AG09309 (cell line): ENCODE measurements at places on chromosomes 5 and 9.
A peak's percentile ranks its signal among the peaks of the same experiment; 100 is the strongest.

GRCh38 chr9:18331310-18331684 lies 142.7 kb upstream of the ADAMTSL1 start:
- no peak for DNase-seq

DNA sequence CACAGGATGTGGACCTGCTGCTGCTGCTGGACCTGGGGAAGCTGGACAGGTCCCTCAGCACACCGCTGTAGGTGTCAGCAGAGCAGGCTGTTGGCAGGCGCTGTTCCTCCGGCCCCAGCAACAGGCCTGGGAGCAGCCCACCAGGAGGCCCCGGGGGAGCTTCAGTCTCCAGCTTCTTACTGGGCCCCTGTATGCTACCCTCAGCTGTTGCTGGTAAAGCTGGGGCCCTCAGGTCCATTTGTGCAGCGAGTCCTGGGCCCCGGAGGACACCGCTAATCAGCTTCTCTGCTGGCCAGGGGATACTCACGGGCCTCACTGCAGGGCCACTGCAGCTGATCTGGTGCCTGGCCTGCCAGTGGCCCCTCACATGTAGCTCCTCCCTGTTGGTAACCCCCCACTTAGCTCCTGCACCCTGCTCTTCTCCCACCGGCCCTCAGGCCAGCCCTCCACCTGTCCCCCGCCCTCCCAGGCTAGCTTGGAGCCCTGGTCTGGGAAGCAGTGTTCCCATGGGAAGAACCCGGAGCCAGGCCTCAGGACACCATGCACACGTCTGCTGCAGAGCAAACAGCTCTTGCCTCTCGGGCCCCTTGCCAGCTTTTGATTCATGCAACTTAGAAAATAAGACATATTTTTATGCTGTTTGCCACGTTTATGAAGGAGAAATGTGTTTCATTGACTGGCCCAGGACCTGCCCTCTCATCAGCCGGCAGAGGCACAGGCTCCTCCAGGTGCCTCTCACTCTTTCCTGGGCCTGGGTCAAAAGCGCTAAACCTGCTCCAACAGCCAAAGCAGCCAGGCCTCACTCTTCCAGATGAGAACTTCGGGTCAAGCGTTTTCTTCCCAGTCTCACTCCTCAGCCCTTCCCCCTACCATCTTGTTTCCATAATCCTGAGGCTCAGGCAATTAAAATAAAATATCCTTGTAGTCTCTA lies 61.0 kb upstream of the ADAMTS2 start:
- DNase-seq, result no peak

DNA sequence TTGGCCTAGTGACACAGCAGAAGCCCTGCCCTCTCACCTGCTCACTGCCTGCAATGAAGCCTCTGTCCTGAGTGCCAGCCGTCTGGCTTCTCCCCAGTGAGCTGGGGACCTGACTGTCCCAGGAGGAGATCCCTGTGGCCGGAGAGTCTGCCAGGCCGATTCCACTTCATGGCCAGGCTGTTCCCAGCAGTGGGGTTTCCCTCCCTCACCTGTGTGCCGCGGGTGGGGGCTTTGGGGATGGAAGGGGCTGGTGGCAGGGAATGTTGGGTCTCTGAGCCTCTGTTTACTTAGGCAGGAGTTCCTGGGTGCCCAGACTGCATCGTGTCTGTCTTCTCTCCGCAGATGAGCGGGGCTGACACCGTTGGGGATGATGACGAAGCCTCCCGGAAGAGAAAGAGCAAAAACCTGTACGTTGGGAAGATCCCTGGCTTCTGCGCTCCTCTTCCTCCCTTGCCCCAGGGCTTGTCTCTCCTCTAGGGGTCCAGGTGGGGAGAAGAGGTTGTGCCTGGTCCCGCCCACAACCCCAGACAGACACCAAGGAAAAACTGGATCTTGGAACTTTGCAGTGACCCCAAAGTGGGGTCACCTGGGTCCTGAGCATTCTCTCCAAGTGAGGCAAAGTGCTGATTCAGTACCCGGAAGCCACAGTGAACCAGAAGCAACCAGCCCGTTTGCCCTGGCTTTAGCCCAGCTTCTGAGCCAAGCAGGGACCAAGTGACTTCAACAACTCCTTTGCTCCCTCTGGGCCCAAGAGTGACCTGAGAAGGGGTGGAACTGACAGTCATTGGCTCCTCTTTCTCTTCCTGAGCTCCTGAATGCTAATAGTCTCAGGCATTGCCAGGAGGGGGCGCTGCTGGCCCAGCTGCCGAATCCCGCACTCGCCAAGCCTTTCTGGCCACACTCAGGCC lies 127.7 kb downstream of the RGS3 start:
- DNase-seq, result no peak

- DNase-seq, result no peak
Observed at GRCh38 chr5:173670791-173671120, 54.3 kb upstream of the BOD1 start.

DNA sequence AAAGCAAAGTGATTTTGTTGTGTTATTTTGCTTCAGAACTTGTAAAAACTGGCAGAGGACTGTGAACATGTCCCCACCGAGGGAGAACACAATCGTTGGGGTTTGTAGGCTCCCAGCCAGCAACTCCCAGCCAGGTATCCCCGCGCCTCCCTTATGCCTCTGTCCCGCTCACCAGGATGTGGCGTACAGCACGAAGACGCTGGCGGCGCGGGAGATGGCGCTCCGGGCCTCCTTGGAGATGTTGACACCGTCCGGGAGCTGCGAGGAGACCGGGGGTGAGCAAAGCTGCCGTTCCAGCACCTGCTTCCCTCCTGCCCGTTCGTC lies 630 bp downstream of the POLE3 start:
- no peak for DNase-seq

DNA sequence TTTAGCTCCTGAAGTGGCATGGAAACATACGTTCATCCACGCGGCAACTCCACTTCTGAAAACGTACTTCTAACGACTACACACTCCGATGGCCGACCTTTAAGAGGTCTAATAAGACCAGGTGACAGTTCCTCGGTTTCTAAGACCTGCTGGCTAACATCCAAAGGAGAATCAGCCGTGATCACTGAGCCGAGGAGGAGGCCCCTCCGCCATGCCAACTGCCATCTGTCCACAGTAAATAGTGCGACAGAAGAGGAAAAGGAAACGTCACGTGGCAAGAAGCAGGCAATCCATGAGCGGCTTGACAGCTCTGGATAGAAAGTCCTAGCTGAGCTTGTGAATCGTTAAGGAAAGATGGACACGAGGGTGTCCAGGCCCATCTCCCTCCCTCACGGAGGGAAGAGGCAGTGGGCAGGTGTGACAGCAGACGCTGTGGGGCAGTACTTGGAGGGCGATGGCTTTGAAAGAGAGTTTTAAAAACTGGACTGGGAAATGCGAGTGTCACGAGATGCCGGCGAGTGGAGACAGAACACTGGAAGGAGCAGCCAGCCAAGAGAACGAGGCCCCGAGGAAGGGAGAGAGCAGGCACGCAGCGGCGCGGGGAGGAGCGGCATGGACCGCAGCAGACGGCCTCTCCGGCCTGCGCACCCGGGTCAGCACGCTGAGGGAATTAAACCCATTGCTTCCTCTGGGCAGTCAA lies 66.7 kb upstream of the TBC1D9B start:
- DNase-seq, result no peak

- no peak for DNase-seq
Observed at GRCh38 chr5:173735184-173735583, 118.7 kb upstream of the BOD1 start.

DNA sequence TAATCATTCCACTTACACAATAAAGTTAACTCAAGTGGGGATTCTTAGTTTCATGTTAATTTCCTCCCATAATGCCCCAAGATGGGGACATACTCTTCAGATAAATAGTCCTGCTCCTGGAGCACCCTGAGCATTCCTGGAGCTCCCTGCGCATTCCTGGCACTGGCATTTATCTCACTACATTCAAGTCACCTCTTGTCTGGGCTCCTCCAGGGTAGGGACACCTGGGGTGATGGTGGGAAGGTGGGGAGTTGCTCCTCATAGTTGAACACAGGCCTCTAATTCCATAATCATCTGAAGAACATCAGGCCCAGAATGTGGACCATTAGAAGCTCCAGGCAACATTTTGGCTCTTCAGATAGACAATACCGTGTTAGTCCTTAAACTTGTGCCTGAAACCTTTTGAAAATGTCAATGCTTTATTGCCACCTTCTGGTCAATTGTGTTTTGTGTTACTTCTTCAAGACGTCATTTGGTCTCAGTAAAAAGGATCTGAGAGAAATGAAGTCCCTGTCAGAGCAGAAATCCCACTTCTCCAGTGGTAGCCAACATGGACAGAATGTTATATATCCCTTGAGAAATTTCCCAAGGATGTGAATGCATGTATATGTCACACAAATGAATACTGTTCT lies 14.2 kb upstream of the AGGF1 start:
- peak; percentile 31 for DNase-seq

- no peak for DNase-seq
Observed at GRCh38 chr5:176362233-176362490, 598 bp upstream of the KIAA1191 start.

GRCh38 chr9:132324425-132324824 lies 30.4 kb downstream of the SETX start:
- DNase-seq, result no peak

- no peak for DNase-seq
Observed at GRCh38 chr9:84512493-84512892, 157.0 kb upstream of the NTRK2 start.

GRCh38 chr9:127935765-127936221 lies 1.9 kb downstream of the DPM2 start:
- DNase-seq, result no peak

GRCh38 chr5:147690595-147690994 lies 91.9 kb downstream of the JAKMIP2 start:
- no peak for DNase-seq

- DNase-seq, result no peak
Observed at GRCh38 chr9:27722866-27723265, 149.6 kb upstream of the C9orf72 start.

- no peak for DNase-seq
Observed at GRCh38 chr5:65103756-65104440, 335.2 kb downstream of the CWC27 start.

- DNase-seq, result no peak
Observed at GRCh38 chr9:90921104-90921503, 119.5 kb downstream of the SYK start.

DNA sequence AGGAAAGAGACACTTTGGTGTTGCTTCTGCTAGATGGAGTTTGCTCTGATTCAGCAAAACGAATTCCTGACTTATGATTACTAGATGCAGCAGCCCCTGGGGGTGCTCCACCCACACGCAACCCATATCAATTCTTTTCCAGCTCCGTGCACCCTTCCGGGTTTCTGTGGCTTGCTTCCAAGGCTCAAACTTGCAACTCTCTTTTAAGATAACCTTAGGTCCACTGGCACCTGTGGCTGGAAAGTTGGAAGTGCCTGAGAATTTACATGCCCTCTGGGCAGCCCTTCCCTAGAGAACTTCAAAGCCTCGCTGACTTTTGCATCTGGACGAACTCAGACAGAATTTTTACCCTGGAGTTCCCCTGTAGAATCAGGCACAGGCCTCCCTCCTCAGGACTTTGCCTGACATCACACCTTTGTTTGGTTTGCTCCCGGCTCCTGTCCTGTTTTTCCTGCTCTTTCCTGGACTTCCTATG lies 224.9 kb downstream of the SNX18 start:
- peak; percentile 34 for DNase-seq

GRCh38 chr5:66959653-66960052 lies 236.9 kb downstream of the CD180 start:
- no peak for DNase-seq

DNA sequence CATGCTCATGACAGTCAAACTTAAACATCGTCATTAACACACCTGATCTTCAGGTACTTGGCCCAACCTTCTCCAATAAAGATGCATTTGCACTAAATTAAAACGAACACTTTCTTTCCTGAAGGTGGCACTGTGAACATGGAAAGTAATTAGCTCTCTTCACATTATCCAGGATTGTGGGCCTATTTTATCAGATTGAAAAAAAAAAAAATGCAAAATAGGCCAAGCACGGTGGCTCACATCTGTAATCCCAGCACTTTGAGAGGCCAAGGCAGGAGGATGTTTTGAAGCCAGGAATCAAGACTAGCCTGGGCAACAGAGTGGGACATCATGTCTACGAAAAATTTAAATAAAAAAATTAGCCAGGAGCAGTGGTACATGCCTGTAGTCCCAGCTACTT lies 14.4 kb upstream of the CDC20B start:
- no peak for DNase-seq

- DNase-seq, result no peak
Observed at GRCh38 chr5:175724314-175725275, 66.7 kb downstream of the HRH2 start.

GRCh38 chr5:11415751-11416150 lies 488.5 kb downstream of the CTNND2 start:
- no peak for DNase-seq

DNA sequence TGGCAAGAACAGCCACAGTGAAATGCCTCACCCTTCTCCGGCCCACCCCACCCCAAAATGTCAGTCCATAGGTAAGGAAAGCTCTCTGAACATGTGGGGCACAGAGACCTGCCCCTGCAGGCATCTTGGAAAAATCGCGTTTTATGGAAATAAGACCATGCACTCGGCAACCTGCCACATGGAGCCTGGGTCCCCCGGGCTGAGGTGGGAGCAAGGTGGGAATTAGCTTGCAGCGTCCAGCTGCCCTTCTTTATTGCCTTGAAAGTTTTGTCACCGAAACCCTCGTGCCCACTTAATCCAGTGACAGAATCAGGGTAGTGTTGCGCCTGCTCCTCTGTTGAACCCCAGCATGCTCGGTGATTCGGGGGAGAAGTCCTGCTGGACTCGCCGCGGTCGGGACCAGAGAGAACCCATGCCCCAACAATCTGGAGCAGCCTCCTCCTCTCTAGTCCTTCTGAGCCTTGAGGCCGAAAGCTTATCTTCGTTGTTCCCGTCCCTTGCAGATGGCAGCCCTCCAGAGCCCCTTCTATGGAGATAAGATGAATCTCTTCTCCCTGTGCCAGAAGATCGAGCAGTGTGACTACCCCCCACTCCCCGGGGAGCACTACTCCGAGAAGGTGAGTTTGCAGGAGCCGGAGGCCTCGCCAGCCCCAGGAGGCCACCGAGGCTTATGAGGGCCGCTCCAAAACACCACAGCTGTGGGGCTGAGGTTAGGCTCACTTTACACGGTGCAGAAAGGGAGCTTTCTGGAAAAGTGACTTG lies 67.9 kb downstream of the PSMB7 start:
- no peak for DNase-seq

DNA sequence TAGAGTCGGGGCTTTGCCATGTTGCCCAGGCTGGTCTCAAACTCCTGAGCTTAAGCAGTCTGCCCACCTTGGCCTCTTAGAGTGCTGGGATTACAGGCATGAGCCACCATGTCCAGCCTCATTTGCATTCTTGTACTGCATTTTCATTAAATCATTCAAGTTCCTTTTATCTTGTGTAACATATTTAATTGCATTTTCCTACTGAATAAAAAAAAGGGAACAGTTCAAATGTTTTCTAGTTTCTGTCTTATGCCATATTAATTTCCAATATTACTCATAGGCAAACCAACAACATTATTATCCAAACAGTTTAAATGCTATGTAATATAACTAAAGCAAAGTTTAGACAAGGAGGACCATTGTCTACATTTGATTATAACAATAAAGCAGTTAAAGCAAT lies 6.1 kb downstream of the SLC31A1 start:
- DNase-seq, result no peak

GRCh38 chr9:70106571-70106970 lies 62.9 kb downstream of the MAMDC2 start:
- no peak for DNase-seq
